ENCODE measurements at places on chromosomes 1 and 21.
A peak's percentile ranks its signal among the peaks of the same experiment; 100 is the strongest.

- DNase-seq, result no peak
These were observed 183.5 kb downstream of the RERE start for GRCh38 chr1:8633741-8634501.

GRCh38 chr1:212976586-212976985 lies 26.2 kb downstream of the VASH2 start:
- DNase-seq, result no peak

DNA sequence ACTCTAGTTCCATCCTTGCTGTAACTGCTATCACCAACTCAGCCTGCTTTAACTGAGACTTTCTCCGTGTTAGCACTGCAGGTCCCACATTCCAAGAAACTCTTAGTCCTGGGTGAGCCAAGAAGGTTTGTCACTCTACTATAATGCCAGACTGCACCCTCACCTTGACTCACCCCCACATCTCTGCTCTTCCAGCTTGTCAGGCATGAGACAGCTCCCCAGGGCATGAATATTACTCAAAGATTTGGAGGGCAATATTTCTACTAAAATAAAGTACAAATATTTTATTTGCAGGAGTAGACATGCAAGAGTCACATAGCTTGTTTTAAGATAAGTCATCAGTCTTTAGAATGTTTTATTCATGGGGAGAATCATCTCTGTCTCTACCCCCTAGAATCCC lies 110.2 kb downstream of the MATN1 start:
- DNase-seq, result no peak

DNA sequence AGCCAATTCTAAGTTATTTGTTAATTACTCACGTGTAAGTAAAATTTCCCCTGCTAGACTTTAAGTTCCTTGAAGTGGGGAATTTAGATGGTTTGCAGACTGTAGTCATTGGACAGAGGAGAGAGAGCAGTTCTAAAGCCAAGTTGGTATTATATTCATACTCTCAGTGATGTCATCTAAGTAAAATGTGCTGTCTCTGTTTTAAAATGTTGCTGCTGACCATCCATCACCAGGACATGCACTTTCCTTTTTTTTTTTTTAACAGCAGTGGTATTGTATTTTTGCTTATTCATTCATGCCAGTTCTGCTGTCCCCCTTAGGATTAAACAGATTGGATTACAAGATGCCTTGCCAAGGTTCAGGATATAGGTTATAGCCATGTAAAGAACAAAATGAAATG lies 2.3 kb downstream of the TTLL7 start:
- DNase-seq, result no peak

DNA sequence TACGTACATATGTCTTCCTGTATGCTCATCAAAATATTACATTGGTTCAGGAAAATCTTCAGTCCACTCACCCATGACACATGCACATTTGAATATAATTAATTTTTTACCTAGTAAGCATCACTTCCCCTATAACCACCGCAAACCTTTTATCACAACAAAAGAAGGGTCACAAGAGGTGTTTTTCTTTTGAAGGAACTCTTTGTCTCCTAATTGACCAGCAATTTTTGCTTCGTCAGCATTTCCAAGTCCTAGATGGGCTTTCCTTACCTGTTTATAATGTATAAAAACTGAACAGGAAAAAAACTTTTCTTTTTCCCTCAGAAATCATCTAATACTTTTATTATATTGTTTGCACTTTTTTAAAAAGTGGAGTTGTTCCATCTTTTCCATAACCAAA lies 631.3 kb downstream of the PLA2G4A start:
- no peak for DNase-seq

DNA sequence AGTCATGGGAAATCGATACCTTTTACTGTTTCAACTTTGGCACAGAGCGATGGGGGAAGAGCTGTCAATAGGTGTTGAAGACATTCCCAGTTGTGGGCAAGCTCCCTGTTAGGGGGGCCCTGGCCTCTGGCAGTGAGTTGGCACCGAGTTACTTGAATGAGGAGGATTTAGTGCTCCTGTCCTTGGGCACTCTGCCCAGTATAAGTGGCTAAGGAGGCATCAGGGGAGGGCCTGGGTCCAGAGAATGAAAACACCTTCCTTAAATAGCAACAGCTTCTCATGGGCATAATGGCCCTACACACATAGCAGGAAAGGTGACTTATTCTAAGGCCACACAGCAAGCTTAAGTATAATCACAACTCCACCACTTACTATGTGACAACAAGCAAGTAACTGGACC lies 664.4 kb downstream of the PTPRU start:
- no peak for DNase-seq

GRCh38 chr1:109198745-109199144 lies 15.0 kb upstream of the SARS1 start:
- DNase-seq, result no peak

DNA sequence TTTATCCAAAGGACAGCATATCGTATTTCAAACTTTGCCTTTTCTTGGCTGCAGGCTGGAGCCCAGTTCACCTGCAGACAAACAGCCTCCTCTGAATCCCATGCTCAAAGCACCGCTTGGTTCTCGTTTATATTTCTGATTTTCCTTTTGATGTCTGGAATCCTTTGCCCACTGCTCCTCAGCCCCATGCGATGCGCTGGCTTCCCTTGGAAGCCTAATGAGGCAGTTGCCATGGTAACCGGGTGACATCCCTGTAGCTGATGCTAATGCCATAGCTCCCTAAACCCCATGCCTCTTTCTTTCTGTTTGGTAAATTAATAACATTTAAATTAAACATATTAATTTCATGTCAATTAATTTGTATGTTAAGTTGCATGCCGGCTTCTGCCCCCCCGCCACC lies 327.1 kb downstream of the PRDM2 start:
- no peak for DNase-seq

- no peak for DNase-seq
These were observed 322 bp downstream of the C1orf162 start for GRCh38 chr1:111474106-111474505.

DNA sequence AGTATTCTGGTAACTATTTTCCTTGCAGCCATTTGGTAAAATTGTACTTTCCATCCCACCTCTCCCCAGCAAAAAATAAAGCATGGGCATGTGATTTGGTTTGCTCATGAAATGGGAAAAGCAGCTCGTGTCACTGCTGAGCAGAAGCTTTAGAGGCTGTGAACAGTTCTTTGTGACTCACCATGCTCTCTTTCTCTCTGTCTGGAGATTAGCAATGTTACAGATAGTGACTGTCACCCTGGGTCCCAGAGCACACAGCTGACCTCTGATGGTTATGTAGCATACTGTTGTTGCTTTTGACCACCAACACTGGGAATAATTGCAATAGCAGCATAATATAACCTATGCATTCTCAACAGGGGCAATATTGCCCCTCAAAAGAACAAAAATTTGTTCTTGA lies 70.6 kb downstream of the RGS2 start:
- DNase-seq, result no peak

DNA sequence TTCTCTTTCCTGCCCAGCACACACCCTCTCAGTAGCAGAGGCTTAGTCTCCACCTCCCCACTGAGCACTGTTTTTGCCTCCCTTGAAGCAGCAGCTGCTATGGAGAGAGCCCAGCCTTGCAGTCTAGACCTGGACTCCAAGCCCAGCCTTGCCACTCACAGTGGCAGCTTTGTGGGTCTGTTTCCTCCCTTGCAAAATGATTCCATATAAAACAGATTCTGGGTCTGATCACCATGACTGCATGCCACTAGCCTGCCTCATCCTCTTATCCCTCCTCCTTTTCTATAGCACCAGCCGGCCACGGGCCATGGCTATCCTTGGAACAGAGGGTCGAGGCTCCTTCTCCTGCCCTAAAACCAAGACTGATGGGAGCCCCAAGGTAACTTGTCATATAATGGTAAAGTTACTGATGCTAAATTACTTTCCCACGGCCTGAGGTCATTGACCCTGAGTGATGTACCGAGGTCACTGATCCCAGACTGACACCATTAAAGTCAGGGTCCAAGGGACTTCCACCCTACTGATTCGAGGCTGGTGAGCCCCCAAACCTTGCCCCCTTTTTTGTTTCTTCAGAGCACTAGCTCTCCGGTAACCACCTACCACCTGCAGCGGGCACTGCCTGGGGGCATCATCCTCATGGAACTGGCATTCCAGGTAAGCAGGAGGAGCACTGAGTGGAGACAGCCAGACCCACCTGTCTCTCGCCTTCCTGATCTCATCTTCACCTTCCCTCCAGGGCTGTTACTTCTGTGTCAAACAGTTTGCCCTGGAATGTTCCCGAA lies 7.9 kb downstream of the HYI start:
- no peak for DNase-seq

GRCh38 chr1:204447190-204447589 lies 35.6 kb upstream of the PPP1R15B start:
- no peak for DNase-seq

- DNase-seq, result no peak
These were observed 1.5 kb downstream of the XPR1 start for GRCh38 chr1:180633057-180634056.

GRCh38 chr1:209232197-209232596 lies 351.3 kb upstream of the CAMK1G start:
- DNase-seq, result no peak

DNA sequence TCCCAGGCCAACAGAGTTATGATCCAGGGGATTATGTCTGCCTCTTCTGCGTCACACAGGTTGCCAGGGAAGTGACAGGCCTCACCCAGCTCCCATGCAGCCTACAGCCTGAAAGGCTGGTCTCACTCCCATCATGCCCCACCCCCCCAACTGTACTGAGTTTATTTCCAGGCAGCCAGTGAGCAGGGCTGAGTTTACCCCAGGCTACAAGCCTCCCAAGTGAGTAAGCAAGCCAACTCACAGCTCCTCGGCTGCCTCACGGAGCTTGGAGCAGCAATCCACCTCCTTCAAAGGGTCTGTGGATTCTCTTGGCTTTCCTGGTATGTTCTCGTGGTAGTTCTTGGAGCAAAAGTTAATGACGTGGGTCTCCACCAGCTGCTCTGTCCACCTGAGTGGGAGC lies 1147.6 kb upstream of the ADGRL4 start:
- DNase-seq, result no peak

GRCh38 chr21:15483138-15483780 lies 246.5 kb upstream of the USP25 start:
- DNase-seq, result peak; percentile 87

DNA sequence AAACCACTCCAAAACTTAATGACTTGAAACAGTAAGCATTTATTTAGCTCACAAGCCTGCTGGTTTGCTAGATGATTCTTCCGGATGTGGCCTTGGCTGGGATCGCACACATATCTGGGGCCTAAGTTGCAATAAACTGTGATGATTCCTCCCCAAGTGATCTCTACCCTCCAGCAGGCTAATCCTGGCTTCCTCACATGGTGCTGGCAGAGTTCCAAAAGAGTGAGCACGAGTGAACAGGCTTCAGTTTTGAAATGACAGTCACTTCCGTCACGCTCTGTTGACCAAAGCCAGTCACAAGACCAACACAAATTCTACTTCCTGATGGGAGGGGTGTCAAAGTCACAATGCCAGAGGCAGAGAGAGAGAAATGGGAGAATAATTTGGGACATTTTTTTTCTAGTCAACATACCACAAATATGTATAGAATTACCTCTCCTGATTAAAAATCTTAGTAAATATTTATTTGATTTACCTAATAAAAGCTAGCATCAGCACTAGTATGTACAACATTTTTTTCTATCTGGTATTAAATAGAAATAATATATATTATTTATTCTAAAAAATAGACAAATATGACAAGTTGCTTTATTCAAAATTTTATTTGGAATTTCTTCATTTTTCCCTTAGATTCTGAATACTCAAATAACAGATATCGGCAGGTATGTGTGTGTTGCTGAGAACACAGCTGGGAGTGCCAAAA lies 292.7 kb downstream of the TPR start:
- DNase-seq, result peak; percentile 19

- DNase-seq, result no peak
These were observed 11.8 kb upstream of the IRF2BP2 start for GRCh38 chr1:234621657-234622335.

- no peak for DNase-seq
These were observed 78.5 kb downstream of the DOP1B start for GRCh38 chr21:36235058-36235582.

DNA sequence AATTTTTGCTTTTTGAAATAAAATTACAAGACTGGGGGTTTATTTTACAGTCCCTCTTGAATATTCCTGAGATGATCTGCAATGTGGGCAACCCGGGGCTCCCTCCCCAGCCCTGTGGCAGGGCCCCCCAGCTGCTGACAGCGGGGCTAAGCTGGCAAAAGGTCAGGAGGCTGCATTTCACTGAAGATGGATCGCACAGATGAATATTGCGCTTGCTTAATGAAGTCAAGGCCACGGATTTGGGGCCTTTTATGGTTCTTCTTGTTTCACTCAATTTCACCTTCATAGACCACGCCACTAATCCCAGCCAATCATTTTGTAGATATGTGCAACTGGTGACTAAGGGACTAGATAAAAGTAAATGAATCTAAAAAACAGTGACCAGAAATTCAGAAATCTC lies 50.8 kb upstream of the SLC22A15 start:
- no peak for DNase-seq

DNA sequence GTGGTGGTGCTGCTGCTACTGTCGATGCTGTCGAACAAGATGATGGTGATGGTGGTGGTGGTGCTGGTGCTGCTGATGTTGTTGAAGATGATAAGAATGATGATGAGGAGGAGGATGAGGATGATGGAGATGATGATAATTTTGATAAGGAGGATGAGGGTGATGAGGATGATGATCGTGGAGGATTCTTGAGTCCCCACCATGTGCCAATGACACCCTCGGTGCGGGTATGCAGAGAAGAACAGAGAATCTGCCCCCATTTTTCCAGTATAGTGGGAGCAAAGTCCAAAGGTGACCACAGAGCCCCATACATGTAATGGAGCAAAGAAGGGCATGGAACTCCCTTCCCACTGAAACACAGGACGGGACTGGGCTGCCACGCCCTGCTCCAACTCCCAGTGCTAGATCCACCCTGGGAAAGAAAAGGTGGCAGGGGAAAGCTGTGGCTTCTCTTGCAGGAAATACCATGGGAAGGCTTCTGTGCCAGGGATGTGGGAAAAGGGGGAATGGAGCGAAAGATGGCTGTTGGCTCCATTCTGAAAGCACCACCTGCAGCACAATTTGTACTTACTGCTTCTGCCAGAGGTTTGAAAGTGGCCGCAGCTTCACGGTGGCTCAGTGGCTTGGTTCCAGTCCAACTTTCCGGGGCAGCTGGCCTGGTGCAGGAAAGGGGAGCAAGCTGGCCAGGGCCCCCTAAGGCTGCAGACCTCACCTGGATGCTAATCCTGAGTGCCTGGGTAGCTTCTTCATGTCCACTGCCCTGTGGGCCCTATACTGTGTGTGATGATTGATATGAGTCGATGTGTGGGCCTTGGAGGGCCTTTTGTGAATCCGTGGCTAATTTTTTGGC lies 387.2 kb upstream of the VAMP3 start:
- DNase-seq, result no peak

DNA sequence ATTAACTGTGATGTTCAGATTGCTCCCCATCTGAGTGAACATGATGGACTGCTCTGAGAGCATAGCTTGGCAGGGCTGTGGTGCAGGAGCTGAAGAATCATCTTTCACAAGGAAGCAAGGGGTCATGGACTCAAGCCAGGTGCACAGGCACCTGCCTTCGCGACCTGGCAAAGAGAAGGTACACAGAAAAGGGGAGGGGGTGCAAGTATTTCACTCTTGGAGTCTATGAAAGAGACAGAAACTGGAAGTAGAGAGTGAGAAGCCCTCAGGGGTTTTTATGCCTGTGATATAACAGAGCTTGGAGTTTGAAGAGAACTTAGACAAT lies 232.6 kb upstream of the PLXNA2 start:
- no peak for DNase-seq

Measured in activated T-cell treated with anti-CD3 and anti-CD28 coated beads, Interleukin-2, amount 50 U/mL, for 48 hours (primary cell).